ENCODE measurements at places on chromosomes 6 and 20. TPM values are rescaled to one million over a fixed set of nuclear protein-coding genes. Genes with fewer than 3 reads are reported as not detected.

DNA sequence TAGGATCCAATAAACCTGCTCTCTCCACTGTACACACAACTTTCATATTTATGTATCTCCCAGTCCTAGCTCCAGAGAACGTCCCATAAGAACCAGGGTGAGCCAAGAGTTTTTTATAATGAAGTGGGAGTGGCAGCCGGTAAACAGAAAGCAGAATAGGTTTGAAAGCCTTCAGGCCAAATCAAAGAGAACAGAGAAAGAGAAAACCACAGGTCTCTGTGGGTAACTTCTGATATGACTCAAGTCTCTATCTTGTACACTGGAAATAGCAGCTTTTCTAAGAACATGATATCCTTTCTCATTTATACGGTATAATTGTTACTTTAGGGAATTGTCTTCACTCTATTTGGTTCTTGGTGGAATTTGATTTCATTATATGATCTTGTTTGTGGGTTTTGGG is 273.6 kb downstream of the PACRG start:
- DNase-seq = no peak

The FBXL4 gene
- 5.3 TPM for total RNA-seq

DNA sequence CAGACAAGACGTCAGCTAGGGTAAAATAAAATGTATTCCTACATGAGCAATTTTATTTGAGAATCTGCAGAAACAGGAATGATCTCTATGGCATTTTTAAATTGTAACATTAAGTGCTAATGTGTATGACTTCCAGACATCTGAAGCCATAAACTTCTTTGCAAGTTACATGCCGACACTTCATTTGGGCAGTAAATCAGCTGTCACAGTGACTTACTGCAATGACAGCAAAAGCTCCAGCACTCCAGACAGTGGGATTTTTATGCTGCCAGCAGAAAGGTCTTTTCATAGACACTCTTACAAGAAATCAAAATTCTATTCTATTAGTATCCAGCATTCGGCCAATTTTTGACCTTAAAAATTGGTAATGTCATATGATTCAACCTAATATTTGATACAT is 156.3 kb upstream of the SNX9 start:
- no peak for DNase-seq

DNA sequence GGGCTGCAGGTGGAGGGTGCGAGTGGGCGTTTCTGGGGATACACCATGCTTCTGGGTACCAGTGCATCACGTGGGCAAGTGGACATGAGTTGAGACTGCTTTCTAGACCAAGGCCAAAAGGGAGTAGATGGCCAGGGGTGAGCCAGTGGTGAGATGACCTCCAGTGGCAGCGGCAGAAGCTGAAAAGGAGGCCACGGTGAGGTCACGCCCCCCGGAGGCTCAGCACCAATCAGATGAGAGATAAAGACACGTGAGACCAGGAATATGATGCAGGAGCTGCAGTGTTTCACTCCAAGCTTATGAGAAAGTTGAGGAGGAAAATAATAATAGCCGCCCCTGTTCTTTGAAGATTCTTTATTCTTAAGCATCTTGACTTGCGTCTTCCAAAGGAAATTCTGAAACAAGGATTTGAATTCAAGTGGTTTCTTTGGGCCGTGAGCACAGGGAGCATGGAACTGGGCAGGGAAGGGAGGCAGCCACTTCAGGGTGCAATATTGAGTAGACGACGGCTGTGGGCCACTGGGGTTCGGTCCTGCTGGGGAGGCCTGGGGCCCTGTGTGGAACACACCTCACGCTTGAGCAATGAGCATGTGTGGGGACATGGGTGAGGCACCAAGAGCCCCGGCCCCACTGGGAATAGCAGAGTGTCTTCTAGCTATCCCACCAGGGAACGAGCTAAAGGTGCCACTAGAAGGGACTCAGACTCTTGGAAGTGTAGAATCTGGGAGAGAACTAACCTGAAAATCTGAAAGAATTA is 156.7 kb upstream of the LRFN2 start:
- peak; percentile 60 for DNase-seq

The PLG gene
- not detected for total RNA-seq

DNA sequence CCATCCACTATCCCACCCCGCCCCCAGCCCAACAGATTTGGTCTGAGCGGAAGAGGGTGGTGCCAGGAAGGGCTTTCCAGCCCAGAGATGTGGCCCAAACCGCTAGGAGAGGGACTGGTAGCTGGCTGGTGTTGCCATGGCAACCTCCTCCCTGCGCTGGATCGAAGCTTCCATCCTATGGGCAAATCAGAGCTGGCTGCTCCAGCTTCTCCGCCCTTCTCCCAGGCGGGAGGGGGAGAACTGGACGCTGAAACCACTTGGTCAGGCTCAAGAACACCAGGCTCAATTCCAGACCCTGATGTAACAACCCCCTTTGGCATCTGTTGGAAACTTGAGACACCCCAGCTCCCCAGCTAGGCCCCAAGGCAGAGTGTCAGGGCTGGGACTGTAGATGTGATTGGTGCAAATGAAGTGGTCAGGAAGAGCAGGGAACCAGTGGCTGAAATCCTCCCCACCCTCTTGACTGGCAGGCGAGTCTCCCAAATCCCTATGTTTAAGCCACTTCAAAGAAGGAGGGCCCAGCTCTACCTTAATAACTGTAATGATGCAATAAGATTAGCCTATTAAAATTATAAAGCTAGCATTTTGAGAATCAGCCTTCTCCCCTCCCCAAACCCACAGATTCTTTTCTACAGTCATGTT is 4.2 kb downstream of the RIMS4 start:
- peak; percentile 83 for DNase-seq

GRCh38 chr6:37524970-37525318 is 25.3 kb upstream of the CCDC167 start:
- DNase-seq = no peak

DNA sequence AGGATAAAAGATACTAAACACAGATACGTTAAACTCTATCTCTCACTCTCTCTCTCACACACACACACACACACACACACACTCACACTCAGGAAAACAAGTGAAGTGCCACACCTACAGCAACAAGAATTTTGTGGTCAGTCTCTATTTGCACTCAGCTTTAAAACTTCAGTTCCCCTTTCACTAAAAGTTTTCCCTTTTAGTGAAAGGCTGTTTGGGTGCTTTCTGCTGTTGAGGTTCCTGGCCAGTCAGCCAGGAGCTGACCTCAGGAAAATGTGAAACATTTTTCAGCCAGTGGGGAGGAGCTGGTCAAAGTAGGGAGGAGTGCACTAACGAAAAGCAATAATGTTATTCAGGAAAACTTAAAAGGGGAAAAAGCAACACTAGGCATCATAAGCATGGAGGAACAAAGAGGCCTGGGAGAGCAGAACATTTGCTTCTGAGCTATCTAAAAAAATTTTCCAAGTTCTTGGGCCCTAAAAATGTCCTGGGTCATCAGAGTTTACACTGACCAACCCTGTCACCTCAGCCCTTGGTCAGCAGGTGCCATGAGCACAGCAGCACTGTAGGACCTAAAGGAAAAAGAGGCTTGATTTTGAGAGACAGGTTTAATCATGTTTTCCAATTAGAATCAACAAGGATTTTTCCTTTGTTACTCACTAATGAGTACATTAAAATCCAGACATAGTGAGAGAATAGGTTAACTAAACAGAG is 30.7 kb upstream of the NT5E start:
- DNase-seq = no peak

DNA sequence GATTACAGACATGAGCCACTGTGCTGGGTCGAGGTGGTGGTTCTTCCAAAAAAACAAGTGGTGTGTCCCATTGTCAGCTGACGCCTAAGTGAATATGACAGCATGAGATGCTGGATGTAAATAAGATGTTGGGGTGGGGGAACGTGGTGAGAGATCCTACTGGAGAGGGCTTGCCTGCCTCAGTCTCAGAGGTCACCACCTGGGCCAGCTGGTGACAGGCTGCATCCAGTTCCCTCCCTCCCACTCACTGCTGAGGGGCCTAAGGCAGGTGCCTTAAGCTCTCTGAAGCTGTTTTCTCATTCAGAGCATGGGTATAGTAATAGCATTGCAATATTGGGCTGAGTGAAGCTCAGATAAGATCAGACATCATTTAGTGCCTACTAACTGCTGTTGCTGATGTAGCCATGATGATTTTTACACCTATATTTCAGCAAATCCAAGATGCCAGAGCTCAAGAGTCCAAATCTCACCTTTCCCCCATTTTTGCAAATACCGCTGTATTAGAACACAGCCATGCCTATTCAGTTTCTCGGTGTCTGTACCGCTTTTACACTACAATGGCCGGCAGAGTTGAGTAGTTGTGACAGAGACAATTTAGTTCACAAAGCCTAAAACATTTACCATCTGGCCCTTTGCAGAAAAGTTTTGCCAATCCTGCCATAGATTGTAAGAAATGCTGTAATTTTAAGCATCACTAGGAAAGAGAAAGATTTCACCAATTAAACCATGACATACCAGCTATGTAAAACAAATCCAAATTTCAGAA is 171.3 kb downstream of the ANKRD60 start:
- no peak for DNase-seq

The COMMD7 gene
- total RNA-seq = 66.1 TPM

DNA sequence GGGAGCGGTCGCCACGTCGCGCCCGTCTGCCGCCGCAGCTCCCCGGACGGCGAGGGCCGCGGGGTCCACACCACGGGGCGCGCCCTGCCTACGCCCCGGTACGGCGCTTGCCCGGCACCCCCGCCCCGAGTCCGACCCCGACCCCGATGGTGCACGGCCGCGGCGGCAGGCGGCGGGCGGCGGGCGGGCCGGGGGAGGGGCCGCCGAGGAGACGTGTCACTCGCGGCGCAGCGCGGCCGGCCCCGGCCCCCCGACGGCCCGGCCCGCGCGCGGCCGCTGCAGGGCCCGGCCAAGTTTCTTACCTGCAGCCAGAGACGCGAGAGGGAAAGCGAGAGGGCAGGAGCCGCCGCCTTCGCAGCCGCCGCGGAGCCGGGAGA is 328 bp downstream of the RRBP1 start:
- DNase-seq = no peak

The ENPP4 gene
- 2.9 TPM for total RNA-seq

The SDCBP2 gene
- total RNA-seq = 1.9 TPM

The PFDN6 gene
- total RNA-seq = 85.8 TPM

DNA sequence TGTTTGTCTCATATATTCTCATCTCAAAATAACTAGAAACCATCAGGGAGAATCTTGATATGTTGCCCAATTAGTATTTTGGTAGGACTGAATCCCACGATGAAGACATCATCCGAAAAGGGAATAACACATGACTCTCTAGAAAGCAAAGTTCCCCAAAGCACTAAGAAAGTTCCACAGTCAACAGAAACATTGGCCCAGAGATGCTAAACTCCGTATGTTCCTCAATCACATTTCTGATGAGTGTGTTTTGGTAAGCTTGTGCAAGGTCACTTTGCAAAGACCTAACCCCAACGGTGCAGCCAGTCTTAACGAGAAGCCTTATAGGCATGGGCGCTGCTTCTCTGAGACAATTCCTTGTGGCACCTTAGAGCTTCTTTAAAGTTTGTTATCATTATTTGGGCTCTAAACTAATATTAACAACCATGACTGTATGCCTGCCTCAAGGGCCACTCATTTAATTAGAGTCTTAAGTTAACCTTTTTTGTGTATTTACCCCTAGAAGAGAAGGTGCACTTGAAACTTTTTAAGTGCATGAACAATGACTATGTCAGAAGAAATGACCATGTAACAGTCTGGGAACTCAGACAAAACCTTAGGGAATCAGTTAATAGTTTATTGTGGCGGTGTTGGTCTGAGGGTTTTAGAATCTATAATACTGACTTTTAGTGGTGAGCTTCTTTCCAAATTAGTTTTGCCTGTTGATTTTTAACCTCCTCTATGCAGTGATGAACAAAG is 202.0 kb upstream of the RAB32 start:
- DNase-seq = no peak

GRCh38 chr6:147161974-147162495 is 42.2 kb upstream of the STXBP5 start:
- no peak for DNase-seq

DNA sequence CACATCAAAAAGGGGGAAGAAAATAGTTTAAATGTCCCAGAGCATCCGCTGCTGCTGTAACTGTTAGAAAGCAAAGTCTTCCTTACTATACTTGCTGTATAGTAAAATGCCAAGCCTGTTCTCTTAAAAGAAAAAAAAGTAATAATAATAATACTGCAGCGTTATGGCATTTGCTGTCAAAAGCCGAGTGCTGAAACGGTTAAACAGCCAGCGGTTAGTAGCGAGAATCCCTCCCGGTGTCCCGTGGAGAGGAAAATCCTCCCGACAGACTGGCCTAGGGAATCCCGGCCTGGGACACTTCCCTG is 19.5 kb upstream of the NFATC2 start:
- no peak for DNase-seq

GRCh38 chr6:83633609-83634008 is 75.3 kb downstream of the SNAP91 start:
- DNase-seq = peak; percentile 31

DNA sequence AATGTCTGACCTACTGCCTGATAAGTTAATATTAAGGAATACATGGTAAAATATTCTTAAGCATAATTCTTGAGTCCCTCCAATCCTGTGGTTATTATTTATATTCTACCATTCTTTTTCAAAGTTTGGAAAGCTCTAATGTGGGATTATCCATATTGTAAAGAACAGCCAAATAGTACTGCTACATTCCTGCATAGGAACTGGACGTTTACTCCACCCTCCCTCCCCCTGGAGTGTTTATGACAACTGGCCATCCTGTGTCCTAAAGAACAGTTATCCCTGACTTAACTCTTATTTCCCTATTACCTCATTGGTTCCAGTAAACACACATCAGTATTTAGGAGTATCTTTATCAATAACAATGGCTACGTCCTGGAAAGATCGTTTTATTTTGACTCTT is 308.7 kb upstream of the TFAP2D start:
- DNase-seq = no peak

The ANKRD60 gene
- not detected for total RNA-seq

The NKX2-4 gene
- total RNA-seq = 0.15 TPM

The KIF25 gene
- total RNA-seq = 0.59 TPM

DNA sequence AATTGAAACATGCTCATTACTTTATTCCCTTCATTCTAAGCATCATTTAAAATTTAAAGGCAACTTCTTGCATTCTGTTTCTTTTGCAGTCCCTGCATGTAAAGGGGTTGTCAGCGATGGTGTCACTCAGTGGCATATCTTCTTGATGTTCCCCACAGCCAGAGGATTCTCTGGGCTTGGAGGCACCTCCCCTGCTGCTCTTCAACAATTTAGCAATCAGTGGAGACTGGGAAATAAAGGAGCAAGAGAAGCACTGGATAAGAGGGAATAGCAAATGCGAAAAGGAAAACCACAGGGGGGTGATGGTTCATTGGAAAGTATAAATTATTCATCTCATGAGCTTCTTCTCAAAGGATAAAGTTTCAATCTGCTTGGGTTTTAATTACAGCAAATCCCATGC is 30.7 kb upstream of the MC3R start:
- peak; percentile 37 for DNase-seq

- DNase-seq = no peak
These were observed 206.3 kb downstream of the QKI start for GRCh38 chr6:163620670-163621330.

GRCh38 chr6:142833798-142834197 is 111.2 kb downstream of the HIVEP2 start:
- DNase-seq = no peak

- DNase-seq = no peak
These were observed 57.4 kb upstream of the EDN3 start for GRCh38 chr20:59242714-59243626.
